ENCODE measurements at places on chromosomes 16 and 17.

DNA sequence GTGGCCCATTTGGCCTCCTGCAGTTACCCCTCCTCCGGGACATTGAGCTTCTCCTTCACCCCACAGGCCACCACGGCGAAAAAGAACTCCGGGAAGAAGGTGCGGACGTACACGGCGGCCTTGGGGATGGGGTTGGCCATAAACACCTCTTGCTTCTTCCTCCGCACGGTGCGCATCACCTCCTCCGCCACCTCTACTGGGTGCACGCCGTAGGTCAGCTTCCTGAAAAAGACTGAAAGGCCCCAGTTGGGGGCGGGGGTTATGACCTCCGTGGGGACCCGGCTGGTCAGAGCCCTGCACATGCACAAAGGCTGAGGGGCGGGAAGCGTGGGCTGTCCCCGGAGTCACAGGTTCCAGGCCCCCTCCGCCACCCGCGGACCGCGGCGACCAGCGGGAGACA is 19.9 kb downstream of the DHRS7C start:
- no peak for DNase-seq

- DNase-seq: no peak
Observed at GRCh38 chr17:34299956-34300577, 14.5 kb downstream of the CCL11 start.

- no peak for DNase-seq
Observed at GRCh38 chr16:69938981-69939820, 11.9 kb upstream of the CLEC18A start.

GRCh38 chr17:63919311-63919723 is 678 bp upstream of the GH1 start:
- DNase-seq: no peak

DNA sequence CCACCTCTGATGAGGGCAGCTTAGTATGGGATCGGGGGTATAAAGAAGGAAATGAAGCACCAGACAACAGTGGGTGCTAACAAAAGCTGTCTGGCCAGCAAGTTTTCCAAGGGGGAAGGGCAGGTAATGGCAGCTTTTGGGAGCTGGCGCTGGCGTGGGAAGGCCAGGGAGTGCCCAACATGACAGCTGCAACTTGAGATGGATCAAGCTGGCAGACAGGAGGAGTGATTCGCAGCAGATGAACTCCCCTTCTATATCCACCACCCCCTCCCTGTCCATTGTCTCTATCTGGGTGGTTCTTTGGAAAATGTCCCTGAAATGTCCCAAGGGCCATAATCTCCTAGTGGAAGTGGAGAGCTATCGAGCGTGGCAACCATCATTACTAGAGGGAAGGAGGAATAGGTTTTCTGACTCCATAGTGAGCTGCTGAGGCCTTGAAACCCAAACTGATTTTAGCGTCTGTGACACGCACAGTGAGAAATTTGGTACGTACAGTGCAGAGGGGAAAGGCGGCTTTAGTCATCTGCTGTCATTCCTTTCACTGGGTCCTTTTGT is 4.8 kb upstream of the INPP5K start:
- DNase-seq: no peak

- no peak for DNase-seq
Observed at GRCh38 chr17:54235571-54235970, 412.8 kb downstream of the KIF2B start.

GRCh38 chr16:81616321-81617020 is 162.6 kb upstream of the PLCG2 start:
- no peak for DNase-seq

GRCh38 chr17:82098939-82099763 is 1.1 kb upstream of the FASN start:
- no peak for DNase-seq

- no peak for DNase-seq
Observed at GRCh38 chr17:28097901-28098300, 55.4 kb downstream of the NLK start.

- DNase-seq: no peak
Observed at GRCh38 chr16:4328046-4328781, 12.3 kb downstream of the GLIS2 start.

DNA sequence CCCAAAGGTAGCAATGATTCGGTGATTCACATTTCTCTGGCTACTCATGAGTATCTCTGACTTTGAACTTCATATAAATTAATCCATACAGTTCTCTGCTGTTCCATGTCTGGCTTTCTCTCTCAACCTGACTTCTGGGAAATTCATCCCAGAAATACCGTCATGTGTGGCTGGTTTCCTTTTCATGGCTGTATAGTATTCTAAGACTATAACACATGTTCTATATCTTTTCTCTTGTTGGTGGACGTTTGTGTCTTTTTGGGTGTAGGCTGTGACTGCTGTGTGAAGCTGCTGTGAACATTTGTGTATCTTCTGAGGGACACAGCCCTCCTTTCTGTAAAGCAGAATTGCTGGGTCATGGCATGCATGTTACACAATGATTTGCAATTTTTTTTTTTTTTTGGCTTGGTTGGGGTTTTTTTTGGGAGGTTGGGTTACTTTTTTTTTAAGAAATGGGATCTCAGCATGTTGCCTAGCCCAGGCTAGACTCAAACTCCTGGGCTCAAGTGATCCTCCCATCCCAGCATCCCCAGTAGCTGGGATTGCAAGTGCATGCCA is 6.3 kb downstream of the TTYH2 start:
- DNase-seq: no peak

GRCh38 chr17:3527896-3528295 is 29.7 kb downstream of the TRPV3 start:
- no peak for DNase-seq

DNA sequence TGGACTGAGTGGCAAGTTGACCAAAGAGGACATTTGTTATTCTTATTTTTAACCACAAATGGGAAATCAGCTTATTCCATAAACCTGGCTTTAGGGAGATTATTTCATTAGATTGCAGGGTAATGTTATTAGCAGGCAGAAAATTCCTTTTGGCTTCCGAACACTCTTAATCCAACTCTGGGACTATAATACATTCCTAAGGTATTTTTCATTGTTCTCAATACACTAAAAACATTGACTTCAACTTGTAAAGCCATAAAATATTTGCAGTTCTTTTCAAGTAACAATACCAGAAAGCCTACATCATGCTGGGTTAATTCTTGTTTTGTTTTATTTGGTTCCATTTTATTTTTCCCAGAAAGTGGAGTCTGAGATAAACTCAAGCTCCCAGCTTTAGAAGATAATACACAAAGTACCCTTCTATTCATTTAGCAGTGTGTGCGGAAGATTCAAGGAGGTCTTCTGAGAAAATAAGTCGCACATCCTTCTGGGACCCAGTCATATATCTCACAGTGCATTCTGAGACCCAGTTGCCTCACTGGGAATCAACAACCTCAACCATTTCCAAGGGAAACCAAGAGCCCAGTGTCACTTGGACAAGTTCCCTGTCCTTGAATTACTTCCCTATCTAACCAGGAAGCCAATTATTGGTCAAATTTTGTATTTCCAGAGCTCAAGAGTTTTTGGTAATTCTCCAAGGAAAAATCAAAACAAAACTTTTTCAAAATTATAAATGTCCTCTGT is 389.6 kb upstream of the DYNLRB2 start:
- no peak for DNase-seq

DNA sequence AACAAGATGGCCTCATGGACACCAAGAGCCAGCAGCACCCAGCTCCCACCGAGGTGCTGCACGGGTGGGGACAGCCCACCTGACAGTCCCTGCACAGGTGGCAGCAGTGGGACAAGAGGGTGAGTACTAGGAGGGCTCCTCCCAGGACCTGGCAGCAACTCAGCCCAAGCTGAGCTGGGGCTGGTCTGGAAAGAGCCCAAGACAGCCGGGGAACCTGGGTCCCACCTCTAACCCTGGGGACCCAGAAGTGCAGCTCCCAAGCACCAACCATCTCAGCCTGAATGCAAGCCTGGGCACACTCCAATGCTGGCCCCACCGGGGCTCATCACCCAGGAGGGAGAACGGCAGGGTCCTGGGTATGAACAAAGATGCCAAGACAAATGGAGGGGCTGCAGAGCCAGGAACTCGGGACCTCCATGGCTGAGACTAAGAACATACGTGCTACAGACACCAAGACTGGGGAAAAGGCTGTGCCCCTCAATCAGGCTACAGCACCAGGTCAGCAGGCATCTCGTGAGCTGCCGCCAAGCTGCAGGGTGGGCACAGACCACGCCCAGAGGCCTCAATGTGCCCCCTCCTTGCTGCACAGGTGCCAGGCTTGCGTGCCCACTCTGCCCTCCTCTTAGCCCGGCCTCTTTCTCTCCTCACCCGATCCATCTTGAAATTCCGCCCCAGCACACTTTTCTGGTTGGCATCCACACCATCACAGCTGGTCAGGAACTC is 37.5 kb upstream of the GSG1L start:
- no peak for DNase-seq

DNA sequence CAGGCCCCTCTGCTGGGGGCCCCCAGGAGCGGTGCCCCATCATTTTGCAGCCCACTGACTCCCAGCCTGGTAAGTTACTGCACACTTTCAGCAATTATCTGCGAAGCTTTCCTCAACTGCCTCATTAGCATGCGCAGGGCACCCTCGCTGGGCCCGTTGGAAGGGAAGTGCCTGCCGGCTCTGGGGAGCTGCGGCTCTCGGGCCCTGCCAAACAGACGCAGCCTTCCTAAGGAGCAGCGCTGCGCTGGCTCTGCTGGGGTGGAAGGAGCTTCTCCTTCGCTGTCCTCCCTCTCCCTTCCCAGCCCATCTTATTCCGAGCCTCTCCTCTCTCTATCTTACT is 71.0 kb downstream of the RBBP6 start:
- no peak for DNase-seq

DNA sequence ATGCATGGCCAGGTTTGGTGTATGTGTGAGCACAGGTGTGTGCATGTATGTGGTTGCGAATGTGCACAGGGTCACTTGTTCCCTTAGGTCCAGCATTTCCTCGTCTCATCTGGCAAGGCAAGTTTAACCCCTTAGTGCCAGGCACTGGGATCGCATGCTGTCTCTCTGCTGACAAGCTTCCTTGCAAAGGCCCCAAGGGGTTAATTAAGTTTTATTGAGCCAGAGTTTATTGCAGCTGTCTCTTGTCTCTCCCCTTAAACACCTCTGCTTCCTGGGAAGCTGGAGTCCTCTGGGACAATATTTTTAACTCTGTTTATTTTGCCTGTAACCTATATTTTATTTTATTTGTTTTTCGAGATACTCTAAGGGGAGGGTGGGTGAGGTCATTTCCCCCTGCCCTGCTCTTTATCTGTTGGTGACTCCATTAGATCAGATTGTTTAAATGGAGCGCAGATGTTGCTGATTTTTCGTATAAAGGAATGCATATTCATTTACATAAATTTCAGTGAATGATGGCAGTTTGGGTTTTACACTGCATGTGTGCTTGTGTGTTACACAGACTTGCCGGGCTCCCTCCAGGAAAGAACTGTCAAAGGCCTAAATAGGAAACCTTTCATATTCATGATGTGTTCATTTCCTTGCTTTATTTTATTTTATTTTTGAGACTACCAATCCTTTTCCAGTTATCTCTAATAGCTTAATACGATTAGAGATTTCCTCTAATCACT is 99.7 kb downstream of the CBLN1 start:
- DNase-seq: no peak

- DNase-seq: no peak
Observed at GRCh38 chr17:17921192-17922069, 50.8 kb downstream of the TOM1L2 start.

- no peak for DNase-seq
Observed at GRCh38 chr16:14344292-14344691, 273.2 kb downstream of the MRTFB start.

GRCh38 chr16:76535-77272 is 1.3 kb upstream of the MPG start:
- no peak for DNase-seq

DNA sequence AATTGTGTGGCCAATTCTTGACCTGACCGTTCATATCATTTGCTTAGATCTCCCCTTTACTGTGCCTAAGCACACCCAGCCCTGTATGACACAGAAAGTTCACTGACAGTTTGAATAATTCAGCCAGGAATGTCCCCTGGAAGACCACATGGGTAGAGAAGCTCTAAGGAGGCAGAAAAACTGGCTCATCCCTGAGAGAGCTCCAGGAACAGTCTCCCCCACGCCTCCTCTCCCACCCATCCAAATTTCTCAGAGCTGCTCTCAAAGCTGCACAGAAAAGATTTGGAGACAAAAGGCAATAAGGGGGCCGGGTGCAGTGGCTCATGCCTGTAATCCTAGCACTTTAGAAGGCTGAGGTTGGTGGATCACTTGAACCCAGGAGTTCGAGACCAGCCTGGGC is 11.2 kb downstream of the PRAC1 start:
- no peak for DNase-seq

DNA sequence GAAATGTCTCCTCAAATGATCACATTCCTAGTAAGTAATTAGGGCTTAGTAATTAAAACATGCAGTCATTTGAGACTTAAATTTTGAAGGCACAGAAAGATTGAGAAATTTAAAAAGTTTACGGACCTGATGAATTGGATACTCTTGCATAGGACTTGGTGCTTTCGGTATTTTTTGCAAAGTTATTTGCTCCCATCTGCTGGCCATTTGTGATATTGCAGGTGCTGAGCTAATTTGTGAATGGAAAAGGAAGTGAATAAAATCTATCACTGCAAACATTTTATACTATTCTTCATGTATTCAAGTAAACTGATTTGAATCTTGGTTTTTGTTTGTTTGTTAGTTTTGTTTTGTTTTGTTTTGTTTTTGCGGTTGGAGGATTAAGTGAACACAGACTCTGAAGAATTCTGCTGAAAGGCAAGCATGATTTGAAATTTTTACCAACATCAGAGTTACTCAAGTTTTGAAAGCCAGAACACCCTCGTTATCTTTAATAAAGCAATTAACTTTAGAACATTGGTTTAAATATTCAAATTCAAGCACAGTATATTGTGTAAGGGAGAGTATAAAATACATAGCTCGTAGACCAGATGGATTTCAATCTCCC is 689.5 kb upstream of the RBFOX1 start:
- no peak for DNase-seq

DNA sequence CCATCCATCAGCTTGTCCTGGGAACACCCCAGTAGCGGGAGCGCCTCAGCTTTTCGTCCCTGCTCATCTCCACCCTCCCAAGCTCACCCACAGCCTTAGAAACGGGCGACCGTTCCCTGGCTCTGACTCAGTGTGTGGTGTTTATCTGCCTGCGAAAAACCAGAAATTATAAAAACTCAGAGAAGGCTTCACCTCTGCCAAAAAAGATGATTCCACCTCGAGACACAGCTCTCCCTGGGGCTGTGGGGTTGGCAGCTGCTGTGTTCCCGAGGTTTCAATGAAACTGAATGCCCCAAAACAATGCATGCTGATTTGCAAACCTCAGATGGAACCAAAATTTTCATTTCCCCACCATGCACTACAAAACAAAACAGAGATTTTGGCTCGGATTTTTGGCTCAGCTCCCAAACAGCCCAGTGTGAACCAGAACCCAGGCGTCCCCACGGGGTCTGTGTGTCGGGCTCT is 62.4 kb upstream of the MED9 start:
- no peak for DNase-seq
